ENCODE measurements at places on chromosomes 5 and 9. TPM values are rescaled to one million over a fixed set of nuclear protein-coding genes. Genes with fewer than 3 reads are reported as not detected.

NEUROG1 gene
- total RNA-seq, result not detected

EDIL3 gene
- total RNA-seq, result 114 TPM

TAF11L2 gene
- not detected for total RNA-seq

ZNF346 gene
- 32.3 TPM for total RNA-seq

SLC36A2 gene
- total RNA-seq, result not detected

NMUR2 gene
- total RNA-seq, result not detected

THG1L gene
- total RNA-seq, result 15.7 TPM

HRH2 gene
- 4.8 TPM for total RNA-seq

RIC1 gene
- total RNA-seq, result 24.5 TPM

CYLC2 gene
- total RNA-seq, result not detected

MARCHF11 gene
- 12.9 TPM for total RNA-seq

All from diencephalon (tissue), 1 donor.